ENCODE measurements at places on chromosomes 3 and 15.

DNA sequence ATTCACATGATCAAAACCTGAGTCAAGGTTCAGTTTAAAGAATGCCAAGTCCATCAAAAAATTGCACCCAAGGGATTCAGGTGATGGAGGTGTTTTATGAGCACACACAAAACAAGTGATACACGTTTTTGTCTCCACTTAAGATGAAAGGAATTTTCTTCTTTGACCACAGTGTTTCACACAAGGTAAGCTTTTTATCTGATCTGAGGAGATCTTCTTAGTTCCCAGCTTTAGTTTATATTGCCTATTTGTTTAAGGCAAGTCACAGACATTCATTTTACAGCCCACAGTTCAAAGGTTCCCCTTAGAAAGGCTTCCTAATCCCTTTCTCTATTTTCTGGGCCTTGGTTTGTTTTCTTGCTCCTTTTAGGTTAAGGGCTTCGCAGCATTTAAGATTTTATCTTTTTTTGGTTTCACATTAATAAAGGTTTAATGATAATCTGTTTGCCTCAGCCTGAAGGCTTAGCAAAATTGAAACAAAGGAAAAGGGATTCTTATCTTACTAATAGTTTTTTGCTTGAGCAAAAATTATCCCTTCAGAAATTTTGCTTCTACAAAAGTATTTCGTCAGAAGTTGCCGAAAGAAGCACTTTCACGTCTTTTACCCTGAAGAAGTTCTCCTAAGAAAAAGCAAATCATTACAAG, 420.5 kb upstream of the NAALADL2 start:
- no peak for DNase-seq

DNA sequence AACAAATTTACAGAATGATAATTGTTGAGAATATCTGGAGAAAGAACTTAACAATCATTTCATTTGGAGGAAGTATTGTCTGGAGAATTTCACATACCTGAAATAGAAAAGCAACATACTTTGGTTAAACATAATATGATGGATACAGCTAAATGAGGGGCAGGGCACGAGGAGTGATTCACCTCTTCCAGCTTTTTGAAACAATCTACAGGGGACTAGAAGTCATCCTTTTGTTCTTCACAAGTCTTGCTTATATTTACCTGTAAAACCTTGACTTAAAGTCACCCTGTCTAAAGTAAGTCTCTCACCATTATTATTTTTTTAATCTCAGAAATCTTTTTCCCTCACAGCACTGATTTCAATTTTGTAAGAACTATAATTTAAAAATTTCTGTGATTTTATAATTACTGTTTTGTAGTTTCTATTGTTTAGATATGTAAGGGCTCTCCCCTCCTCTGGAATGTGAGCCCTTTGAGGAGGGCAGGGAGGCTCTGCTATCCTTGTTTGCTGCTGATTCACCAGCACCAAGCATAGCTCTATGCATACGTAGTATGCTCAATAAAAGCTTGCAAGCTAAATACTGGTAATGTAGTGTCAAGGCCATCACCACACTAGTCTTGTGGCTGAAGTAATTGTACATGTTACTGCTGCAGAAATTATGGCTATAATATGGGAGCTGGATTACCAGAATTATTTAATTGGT, 193.9 kb upstream of the THRB start:
- no peak for DNase-seq

GRCh38 chr3:170852324-170852723, 17.7 kb downstream of the RPL22L1 start:
- no peak for DNase-seq

DNA sequence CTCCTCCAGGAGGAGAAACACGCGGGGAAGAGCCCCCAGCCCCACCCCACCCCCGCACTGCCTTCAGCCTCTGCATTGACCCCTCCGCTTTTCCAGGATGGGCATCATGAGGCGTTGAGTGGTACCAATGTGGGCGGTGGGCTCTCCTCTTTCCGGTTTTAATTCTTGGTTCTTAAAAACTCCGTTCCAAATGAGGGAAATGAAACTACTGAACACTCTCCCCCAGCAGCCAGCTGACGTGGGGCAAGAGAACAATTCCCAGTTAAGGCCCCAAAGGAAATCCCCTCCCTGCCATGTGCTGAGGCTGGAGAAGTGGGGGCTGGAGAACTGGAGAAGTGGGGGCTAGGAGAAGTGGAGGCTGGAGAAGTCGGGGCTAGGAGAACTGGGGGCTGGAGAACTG, 5.3 kb upstream of the NRROS start:
- no peak for DNase-seq
